OCI-M1 (cell line): ENCODE measurements at places on chromosomes 11 and 22.

- DNase-seq: no peak
Observed at GRCh38 chr11:84455691-84456090, 1169.5 kb upstream of the CCDC90B start.

DNA sequence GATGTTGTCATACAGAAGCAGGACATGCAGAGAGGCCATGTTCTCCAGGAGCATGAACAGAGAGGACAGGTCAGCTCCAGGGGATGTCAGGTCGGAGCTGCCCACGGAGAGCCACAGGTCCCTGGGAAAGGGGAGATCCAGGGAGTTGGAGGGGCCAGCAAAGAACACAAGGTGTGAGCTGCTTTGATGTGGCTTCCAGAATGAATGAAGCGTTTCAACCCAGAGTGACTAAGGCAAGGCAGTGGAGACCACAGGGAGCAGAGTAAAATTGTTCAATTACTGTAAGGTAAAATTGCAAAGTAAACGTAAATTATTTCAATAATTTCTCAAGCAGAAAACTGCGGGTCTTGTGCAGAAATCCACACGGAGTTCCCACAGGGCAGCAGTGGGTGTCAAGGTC lies 5.6 kb upstream of the SCGB2A1 start:
- no peak for DNase-seq

- no peak for DNase-seq
Observed at GRCh38 chr11:47573321-47573720, 5.4 kb downstream of the KBTBD4 start.

DNA sequence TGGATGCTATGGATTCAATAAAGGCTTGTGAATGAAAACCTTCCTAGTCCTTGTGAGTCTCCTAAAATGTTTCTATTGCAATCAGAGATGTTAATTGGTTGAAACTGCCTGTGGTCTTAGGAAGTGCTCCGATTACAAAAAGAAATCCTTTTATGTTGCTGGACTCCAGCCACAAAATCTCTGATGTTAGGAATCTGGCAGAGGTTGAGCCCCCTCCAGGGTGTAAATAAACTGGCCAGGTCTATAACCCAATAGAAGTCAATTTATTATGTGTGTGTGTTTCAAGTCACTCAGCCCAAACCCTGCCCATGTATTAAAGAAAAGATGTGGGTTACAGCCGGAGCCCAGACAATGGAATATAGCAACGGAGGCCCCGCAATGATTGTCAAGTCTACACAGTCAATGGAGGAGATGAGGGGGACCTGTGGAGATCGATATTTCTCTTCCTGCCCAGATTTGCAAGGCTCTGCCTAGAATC lies 218.1 kb upstream of the SORL1-AS1 start:
- no peak for DNase-seq
